ENCODE measurements at places on chromosomes 3 and 15. TPM values are rescaled to one million over a fixed set of nuclear protein-coding genes. Genes with fewer than 3 reads are reported as not detected.

Gene ULK3
- polyA plus RNA-seq, result 28.8 TPM

Gene HYAL3
- polyA plus RNA-seq, result 2.7 TPM

Gene ACAD11
- polyA plus RNA-seq, result 10.8 TPM

Gene TIGIT
- not detected for polyA plus RNA-seq

Gene CAMKV
- polyA plus RNA-seq, result 0.48 TPM

Gene UPK1B
- polyA plus RNA-seq, result 0.21 TPM

Gene DPPA4
- 2.1 TPM for polyA plus RNA-seq

Gene LINGO1
- 15.1 TPM for polyA plus RNA-seq

Gene DYNLT2B
- polyA plus RNA-seq, result 9.6 TPM

Gene SLC9C1
- polyA plus RNA-seq, result 0.34 TPM

Gene WWTR1
- 75.0 TPM for polyA plus RNA-seq

Measured in muscle of leg (tissue), 16 donors.